ENCODE measurements at places on chromosomes 5 and 9.

GRCh38 chr5:171825051-171825450 lies 39.4 kb downstream of the SMIM23 start:
- no peak for DNase-seq

GRCh38 chr9:98091735-98092612 lies 27.0 kb downstream of the TRIM14 start:
- no peak for DNase-seq

DNA sequence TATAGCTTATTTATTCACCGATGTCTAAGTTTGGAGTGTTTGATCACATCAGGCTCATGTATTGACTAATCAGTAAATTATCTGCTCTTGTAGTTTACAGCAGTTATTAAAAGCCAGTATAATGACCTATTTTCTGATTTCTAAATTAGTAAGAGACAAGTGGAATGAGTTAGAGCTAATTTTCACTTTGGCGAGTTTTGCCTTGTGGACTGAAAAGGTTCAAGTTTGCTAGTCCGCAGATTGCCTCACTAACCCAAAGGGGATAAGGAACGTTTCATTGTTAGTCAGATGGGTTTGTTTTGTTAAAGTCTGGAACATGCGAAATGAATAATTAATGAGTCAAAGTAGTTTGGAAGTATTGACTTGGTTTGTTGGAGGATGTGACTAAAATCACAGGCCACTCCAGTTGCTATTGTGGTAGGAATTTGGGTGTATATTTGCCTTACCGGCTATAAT lies 40.1 kb downstream of the SMARCA2 start:
- no peak for DNase-seq

- DNase-seq, result no peak
These were observed 18.5 kb downstream of the CD180 start for GRCh38 chr5:67178085-67178484.

GRCh38 chr9:137705906-137706305 lies 87.1 kb downstream of the EHMT1 start:
- no peak for DNase-seq

DNA sequence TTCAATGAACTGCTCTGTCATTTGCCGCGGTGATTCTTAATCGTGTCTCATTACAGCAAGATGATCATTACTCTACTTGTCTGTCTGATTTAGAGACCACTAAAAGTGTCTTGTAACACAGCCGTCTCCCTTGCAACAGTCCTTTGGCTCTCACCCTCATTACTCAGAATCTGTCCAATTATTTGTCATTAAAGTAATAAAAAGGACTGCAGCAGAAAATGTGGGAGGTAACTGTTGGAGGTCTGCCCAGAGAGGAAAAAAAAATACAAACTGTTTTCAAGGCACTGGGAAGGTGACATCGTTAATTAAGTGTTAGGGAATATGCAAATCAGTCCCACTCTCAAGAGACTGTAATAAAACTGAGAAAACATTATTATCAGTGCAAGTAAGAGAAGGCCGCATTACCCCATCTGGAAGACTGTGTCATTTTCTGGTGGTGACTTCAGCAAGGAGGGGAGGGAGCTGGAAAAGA lies 281.0 kb downstream of the RASEF start:
- no peak for DNase-seq

DNA sequence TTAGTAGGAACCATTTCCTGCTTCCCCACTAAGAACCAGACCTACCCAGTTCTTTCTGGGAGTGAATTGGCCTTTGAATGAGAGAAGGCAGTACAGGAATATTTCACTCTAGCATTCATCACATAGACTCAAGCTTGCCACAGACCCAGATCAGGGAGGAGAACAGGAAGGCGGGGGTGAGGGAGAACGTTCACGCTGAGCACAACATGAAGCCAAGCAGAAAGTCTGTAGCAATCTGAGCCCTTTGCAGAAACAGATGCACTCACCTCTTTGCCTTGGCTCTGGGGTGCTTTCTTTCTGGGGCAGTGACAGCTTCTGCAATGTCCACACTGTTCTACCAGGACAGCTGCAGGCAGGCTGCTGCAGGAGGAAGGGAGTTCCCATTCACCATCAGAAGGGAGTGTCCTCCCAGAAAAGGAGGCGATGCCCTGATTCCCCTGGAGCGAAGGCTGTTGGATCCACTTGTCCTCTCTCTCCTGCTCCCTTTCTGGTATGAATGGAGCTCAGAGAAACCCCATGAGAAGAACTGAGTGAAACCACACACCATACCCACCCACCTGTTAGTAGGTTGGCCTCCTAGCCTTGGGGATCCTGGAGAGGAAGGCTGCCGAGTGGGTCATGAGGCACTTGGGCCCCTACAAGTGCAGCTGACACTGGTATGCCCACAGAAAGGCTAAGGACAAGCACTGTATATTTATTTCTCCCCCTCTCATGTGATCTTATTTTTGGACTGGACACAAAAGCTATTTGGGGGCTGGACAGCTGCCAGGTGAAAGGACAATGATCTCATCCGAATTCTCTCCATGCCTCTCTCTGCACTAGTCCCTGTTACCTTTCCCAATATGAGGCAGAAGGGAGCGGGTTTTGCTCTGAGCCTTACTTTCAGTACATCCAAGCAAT lies 11.7 kb upstream of the FGF1 start:
- DNase-seq, result no peak

- DNase-seq, result peak; percentile 19
These were observed at the start of gene LARP1 for GRCh38 chr5:154755361-154756008. Gene LARP1, plus strand, starts transcription at chr5:154755377. Its CDS starts 381 bp downstream, at chr5:154755758.

- no peak for DNase-seq
These were observed 76.0 kb downstream of the GADD45G start for GRCh38 chr9:89680547-89681467.

DNA sequence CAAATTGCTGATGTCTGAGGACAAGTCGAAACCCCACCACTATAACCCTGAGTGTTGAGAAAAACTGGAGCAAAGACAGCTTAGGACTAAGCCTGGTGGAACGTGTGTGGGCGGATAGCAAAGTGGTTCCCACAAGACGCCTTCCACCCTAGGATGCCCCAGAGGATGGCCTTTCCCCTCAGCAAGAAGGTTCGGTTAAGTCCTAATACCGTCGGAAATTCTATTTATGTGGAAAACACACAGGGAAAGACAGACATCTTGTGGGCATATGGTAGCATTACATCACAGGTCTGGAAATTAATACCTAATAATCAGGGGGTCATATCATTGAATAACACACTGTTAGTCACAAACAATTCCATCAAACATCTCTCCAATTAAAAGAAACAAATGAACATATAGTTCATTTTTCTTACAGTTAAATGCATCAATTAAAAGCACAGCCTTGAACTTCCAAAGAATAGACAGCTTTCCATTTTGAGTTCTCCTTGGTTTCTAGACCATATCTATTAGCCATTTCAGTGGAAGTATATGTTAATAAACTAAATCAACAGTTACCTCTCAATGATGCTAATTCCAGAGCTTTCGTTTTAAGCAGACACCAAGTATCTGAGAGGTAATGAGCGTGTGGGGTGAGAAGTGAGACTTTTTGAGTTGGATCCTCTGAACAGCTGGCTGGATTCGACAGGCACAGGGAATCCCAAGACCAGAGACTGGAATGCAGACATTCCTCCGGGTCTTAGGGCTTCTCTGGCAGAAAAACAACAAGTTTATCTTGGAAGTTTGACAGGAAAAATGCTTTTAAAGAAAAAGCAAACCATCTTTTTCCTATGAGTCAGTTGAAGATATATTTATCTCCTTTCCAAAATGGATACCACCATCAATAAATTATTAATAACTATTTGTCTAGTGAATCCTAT lies 2.9 kb upstream of the ICE1 start:
- no peak for DNase-seq

- DNase-seq, result peak; percentile 61
These were observed at the start of gene GRK6 for GRCh38 chr5:177426566-177427210. Gene GRK6, plus strand, starts transcription at chr5:177426676. Its CDS starts 170 bp downstream, at chr5:177426846.

DNA sequence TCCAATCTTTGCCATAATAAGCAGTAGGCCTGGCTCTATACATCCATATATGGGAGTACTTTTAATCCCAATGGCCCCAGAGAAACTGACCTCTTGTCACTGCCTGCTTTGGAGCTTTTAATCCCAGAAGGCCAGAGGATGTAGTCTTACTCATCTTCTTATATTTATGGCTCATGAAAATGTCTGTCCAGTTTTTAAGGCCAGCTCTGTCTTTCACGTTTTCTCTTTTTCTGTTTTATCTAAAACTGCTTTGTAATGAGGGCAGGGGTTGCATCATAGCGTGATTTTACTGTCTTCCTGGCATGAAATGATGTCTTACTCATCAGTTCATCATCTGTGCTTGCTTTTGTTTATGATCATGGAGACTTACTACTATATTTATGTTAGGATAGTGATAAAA lies 1094.9 kb downstream of the MAT2B start:
- no peak for DNase-seq

- DNase-seq, result no peak
These were observed 263.6 kb upstream of the RASA1 start for GRCh38 chr5:87004101-87004500.

DNA sequence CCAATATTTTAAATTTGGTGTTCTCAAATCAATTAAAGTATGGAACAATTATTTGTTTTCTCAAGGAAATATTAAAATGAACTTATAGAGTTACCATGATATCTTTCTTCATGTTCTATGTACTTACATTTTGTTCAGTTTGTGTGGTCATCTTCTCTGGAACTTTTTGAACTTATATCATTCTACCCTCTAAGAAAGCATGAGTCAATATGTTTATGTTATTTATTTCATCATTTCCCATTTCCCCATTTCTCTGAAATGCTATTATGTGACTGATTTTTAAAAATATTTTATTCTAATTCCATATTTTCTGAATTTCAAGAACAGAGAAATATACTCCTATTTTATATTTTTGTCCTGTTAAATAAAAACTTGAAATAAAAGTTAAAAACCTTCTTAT lies 123.5 kb upstream of the ACOT12 start:
- DNase-seq, result no peak

- DNase-seq, result no peak
These were observed 457.7 kb downstream of the EFNA5 start for GRCh38 chr5:107213025-107213424.

- no peak for DNase-seq
These were observed 4.3 kb upstream of the DDX41 start for GRCh38 chr5:177520916-177521513.

DNA sequence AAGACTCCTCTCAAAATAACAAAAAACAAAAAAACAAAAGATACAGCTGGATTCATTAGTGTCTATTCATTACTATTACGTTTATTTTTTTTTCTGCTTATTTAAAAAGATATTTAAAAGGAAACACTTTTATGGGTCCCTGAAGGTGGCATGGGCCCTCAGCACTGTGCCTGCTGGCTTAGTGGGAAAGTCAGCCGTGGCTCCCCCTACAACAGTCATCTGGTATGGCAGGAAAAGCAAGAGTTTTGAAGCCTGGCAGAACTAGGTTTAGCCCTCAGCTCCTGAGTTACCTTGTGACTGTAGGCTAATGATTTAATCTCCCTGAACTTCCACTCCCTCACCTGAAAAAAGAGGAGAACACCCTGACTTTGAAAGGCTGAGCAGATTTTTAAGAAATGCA lies 135.6 kb downstream of the GOLPH3 start:
- DNase-seq, result no peak

DNA sequence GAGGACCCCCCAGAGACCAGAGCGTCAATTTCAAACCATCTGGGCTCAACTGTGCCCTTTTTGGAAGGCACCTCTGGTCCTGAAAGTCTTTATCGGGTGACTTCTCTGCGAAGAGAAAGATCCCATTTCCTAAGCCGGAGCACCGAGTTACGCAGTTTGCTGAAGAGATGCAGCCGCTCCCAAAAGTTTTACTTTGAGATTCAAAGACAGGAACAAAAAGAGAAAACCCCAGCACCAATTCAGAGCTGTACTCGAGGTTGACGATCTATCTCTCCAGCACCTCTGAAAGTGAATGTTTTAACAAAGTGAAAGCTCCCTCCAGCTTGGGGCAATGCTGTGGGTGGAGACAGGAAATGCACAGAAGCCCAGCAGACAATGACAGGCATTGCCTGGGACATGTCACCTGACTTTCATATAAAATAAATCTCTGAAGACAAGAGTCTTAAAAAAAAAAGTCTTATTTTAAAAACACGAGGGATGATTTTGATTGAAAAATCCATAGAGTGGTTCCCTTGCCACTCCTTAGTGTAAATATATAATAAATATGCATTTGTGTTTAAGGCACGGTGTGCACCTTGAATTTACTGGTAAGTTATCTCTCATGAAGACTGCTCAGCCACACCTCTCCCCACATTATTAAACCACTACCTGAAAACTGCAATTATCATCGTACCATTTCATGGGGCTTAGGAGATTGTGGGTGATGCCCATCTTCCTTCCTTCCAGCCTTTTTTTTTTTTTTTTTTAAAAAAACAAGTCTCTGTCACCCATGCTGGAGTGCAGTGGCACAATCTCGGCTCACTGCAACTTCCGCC lies 79.9 kb downstream of the FNBP1 start:
- DNase-seq, result peak; percentile 58

GRCh38 chr5:28542987-28543386 lies 1504.6 kb upstream of the CDH9 start:
- no peak for DNase-seq

- no peak for DNase-seq
These were observed 13.6 kb downstream of the TRMO start for GRCh38 chr9:97908705-97909104.

- DNase-seq, result no peak
These were observed 83.5 kb downstream of the TMEM174 start for GRCh38 chr5:73256462-73256861.

GRCh38 chr5:16489322-16489791 lies 23.8 kb upstream of the ZNF622 start:
- no peak for DNase-seq

DNA sequence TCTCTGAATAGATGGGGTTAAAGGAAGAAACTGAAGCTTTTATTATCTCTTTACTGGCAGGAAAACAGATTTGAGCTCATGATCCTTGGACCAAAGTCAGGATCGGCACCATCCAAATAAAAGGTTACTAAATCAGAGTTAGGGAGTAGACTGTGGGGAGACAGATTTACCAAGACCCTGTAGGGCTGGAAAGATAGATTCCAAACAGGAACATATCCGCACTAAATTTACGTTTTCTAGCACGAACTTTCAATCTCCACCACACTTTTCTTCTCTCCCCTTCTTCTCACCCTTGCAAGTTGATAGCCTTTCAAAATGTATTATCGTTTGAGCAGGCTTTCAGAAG lies 120.0 kb upstream of the HMHB1 start:
- no peak for DNase-seq

- no peak for DNase-seq
These were observed 52.7 kb downstream of the DENND4C start for GRCh38 chr9:19283072-19283710.

Data from activated T-helper 9 cell treated with anti-CD3 and anti-CD28 coated beads, Interleukin-2, amount 50 U/mL, for 16 hours (primary cell).